ENCODE measurements at places on chromosomes 7 and 10. TPM values are rescaled to one million over a fixed set of nuclear protein-coding genes. Genes with fewer than 3 reads are reported as not detected.

- no peak for DNase-seq
Observed at GRCh38 chr10:73773152-73773879, 8.5 kb upstream of the CHCHD1 start.

- no peak for DNase-seq
Observed at GRCh38 chr7:99648843-99649242, 31.0 kb downstream of the CYP3A5 start.

- no peak for DNase-seq
Observed at GRCh38 chr10:125294109-125294508, 133.7 kb upstream of the CTBP2 start.

DNA sequence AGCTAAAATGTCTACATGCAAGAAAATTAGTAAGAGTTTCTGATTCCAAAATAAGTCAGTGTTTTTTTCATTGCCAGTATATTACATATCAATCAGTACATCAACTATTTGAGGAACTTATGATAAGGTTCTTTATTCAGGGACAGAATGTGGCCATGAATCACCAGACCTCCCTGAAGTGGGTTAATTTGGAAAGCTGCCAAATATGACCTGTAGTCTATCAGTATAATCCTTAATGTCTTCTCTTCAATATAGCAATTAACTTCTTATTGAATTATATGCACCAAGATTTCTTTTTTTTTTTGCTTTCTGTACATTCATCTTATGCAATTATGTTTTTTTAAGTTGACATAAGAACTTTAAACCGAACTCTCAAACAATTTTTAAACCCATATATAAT, 714.5 kb upstream of the POT1 start:
- DNase-seq: no peak

GRCh38 chr7:112252691-112253090, 46.2 kb downstream of the ZNF277 start:
- no peak for DNase-seq

- no peak for DNase-seq
Observed at GRCh38 chr7:38182450-38182849, 4.4 kb downstream of the STARD3NL start.

DNA sequence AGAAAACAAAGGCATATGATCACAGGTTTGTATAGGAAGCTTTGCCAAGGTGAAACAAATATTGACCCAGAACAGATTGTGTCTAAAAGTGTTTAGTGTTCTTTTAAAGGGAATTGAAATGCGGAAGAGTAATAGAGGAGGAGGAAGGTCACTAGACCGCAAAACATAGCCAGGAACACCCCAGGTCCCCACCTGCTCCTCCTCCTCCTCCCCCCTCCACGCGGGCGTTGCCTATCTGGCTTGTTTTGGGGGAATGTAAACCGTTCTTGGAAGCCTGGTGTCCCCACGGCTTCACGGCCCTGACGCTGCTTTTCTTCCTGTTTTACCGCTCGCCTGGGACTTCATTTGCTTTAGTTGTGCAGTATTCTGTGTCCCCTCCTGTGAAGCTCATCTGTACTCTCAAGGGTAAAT, 81.0 kb upstream of the PFKP start:
- DNase-seq: no peak

NXPH1 gene
- 2.0 TPM for total RNA-seq

- DNase-seq: no peak
Observed at GRCh38 chr7:78609281-78609680, 810.7 kb downstream of the PHTF2 start.

FAM25G gene
- total RNA-seq: not detected

DNA sequence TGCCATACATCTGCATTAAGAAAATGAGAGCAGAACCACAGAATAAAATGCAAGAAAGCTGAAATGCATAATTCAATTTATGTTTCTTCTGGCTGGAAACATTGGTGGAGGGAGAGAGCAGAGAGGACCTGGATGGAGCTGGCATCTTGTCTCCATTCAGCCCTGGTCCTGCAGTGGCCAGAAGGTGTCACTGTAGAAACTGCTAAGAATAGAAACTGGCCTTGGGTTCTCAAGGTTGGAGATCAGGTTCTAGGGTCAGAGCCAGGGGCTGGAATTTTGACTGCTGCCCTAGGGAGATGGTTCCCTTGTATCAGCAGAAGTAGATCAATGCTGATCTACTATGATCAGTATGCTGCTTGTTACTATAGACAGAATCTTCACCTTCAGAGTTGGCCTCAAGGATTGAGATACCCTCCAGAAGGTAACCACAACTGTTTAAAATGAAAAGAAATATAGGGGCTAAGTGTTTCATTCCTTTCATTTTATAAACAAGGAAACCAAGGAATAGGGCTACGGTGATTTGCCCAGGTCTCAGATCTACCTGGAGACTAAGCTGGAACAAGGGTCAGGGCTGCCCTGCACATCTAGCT, 13.1 kb downstream of the TAS2R41 start:
- DNase-seq: no peak

GRCh38 chr10:79446758-79447084, 1.3 kb upstream of the ZCCHC24 start:
- no peak for DNase-seq

DNA sequence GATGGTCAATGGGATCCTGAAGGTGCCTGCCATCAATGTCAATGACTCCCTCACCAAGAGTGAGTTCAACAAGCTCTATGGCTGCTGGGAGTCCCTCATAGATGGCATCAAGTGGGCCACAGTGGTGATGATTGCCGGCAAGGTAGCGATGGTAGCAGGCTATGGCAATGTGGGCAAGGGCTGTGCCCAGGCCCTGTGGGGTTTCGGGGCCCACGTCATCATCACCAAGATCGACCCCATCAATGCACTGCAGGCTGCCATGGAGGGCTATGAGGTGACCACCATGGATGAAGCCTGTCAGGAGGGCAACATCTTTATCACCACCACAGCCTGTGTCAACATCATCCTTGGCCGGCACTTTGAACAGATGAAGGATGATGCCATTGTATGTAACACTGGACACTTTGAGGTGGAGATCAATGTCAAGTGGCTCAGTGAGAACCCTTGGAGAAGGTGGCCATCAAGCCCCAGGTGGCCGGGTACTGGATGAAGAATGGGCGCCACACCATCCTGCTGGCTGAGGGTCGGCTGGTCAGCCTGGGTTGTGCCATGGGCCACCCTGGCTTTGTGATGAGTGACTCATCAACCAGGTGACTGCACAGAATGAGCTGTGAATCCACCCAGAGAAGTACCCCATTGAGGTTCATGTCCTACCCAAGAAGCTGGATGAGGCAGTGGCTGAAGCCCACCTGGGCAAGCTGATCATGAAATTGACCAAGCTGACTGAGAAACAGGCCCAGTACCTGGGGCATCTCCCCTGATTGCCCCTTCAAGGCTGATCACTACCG, 63.0 kb upstream of the ANTXRL start:
- no peak for DNase-seq

- DNase-seq: no peak
Observed at GRCh38 chr10:91462423-91462822, 52.3 kb downstream of the HECTD2 start.

DNA sequence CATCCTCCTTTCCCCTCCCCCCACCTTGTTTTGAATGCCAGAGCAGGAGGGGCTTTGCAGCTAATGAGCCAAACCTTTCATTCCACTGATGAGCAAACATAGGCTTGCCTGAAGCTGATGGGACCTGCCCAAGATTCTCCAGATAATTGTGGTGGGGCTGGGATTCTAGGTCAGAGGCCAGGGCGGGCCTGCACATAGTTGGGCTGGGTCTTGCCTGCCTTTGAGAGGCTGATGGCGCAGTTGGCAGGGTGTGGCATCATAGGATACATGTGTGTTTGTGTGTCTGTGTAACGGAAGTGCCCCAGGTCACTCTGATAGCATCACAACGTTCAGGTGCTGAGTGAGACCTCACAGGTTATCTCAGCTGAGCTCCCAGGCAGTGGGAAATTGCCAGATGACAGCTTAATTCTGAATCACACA, 22.9 kb downstream of the BTBD16 start:
- DNase-seq: peak; percentile 76
